ENCODE measurements at places on chromosomes 5 and 9. TPM values are rescaled to one million over a fixed set of nuclear protein-coding genes. Genes with fewer than 3 reads are reported as not detected.
A peak's percentile ranks its signal among the peaks of the same experiment; 100 is the strongest.

DNA sequence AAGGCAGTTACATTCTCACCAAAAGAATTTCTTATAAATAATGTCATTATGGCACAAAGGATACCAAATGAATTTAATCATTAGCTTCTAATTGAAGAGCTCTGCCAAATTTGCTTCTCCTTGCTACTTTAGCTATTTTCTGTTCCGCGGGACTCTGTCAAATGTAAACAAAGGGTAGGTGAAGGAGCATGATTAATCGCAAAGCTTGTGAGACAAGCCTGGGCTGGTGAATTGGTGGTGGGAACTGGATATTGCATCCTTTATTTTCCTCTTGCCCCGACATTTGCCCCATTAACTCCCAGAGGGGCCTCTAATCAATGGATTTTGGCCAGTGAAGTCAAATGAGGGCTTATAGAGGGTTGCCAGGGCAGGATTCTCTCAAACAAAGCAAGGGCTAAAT, 234.2 kb upstream of the RFX3 start:
- no peak for DNase-seq

DNA sequence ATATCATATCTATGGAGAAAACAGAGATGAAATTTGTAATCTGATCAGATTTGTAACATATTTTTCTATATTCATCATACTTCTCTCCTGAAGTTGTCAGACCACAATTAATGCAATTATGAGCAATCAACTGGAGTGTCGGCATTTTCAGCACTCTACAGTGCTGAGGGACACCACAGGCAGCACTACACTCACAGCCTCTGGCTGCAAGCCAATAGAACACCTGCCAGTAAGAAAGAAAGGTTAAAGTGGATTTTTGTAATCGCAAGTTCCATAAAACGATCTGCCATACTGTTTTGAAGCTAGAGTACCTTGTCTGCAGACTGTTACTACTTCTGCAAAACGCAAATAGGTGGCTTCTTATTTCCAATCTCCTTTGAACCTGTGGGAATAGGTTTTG, 147.6 kb downstream of the ADAMTS6 start:
- no peak for DNase-seq

- no peak for DNase-seq
Observed at GRCh38 chr9:113215132-113215531, 5.9 kb downstream of the FKBP15 start.

DNA sequence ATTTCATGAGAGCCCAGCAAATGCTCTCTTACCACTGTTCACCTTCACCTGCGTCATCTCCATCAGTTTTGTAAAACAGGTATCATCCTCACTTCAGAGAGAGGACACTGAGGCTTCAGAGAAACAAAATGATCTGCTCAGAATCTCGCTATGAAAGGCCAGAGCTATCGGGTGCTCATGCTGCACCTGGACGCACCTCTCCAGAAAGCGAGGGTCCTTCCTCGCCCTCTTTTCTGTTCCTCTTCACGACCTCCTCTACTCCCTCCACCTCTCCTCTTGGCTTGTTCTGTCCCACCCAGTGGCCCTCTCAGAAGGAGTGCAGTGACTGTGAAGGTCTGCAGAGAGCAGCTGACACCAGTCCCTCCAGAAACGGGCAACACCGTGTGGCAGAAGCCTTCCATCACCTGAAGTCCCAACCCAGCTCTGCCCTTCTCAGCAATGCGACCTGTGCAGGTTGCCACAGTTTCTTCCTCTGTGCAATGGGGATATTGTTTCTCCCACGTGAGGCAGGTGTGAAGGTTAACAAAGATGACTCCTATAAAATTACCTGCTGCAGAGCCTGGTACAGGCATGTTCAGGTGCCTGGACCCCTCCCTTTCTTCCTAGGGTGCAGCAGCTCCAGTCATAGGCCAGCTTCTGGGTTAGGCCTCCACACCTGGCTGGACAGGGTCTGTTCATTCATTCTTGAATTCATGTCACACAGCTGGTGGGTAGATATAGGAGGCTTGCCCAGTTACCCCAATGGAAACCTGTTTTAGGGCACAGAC, 45.3 kb upstream of the ANGPTL2 start:
- no peak for DNase-seq

The SLIT3 gene
- total RNA-seq = 5.9 TPM

The HK3 gene
- total RNA-seq = 1.7 TPM

GRCh38 chr9:131348631-131349521, 45.0 kb upstream of the PRRC2B start:
- DNase-seq = no peak

GRCh38 chr5:8340739-8341344, 471.9 kb downstream of the MTRR start:
- DNase-seq = no peak

DNA sequence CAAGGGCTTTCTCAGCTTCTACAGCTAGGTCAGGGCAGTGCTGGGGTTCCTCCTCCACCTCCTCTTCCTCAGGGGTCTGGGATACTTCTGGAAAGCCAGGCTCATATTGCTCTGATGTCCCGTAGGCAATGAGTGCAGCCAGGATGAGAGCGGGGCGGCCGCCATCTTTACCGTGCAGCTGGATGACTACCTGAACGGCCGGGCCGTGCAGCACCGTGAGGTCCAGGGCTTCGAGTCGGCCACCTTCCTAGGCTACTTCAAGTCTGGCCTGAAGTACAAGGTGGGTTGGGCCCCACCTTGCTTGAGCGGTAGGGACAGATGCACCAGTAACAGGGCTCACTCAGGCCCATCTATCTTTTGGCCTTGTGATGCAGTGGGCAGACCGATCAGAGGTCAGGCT, 34.8 kb downstream of the GSN start:
- peak; percentile 22 for DNase-seq

GRCh38 chr5:87653242-87653641, 240.5 kb upstream of the CCNH start:
- no peak for DNase-seq

DNA sequence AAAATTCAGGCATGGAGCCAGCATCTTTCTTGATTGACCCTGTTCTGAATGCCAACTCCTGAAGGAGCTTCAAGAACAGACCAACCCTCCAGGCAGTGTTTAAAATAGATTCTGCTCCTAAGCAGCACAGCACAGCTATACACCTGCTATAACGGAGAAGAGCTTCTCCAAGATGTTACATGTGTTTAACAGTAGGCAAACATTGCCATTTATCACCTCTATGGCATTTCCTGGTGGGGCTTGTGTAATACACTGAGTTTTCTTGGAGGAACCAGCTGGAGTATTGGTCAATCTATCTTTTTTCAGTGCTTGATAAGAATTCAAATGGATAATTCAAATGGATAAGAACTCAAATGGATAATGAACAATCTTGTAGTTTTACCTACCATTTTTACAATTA, 615.1 kb downstream of the CDH12 start:
- no peak for DNase-seq

- no peak for DNase-seq
Observed at GRCh38 chr9:115261656-115262081, 143.7 kb upstream of the TNC start.

The CMYA5 gene
- total RNA-seq = 1,174 TPM

DNA sequence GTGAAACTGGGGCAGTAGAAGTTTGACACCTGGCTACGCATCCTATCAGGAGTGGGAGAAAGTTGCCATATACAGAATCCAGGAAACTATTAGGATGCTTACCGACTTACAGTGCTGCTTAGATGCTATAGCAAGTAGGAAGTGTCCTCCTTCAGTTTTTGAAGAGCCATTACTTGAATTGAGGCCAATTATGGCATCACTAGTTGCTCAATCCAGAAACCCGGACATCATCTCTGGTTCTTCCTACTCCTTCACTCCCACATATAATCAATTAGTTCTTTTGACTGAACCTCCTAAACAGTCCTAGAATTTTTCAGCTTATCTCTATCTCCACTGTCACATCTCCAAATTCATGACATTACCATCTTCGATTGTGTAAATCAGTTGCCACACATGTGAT, 41.8 kb upstream of the UGCG start:
- DNase-seq = no peak

The PCDHGA2 gene
- total RNA-seq = 1.2 TPM

The PCDHB9 gene
- not detected for total RNA-seq

The PCDHB3 gene
- total RNA-seq = 0.69 TPM

The SOWAHA gene
- total RNA-seq = not detected

- DNase-seq = no peak
Observed at GRCh38 chr9:111118256-111118948, 80.1 kb upstream of the LPAR1 start.

DNA sequence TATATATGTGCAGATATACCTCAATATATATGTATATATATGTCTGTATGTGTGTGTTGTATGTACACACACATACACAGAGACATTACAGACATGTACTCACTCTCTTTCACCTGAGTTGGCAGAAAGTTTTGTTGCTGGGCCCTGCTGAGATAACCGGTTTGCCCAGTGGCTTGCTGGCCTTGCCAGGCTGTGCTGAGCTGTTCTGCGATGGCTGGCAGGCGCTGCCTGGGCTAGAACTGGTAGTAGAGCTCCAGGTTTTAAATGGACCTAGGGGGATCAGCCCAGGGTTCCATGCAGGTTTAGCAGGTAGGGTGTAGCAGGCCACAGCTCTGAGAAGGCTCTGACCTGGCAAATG, 394.3 kb downstream of the GADD45G start:
- DNase-seq = no peak

DNA sequence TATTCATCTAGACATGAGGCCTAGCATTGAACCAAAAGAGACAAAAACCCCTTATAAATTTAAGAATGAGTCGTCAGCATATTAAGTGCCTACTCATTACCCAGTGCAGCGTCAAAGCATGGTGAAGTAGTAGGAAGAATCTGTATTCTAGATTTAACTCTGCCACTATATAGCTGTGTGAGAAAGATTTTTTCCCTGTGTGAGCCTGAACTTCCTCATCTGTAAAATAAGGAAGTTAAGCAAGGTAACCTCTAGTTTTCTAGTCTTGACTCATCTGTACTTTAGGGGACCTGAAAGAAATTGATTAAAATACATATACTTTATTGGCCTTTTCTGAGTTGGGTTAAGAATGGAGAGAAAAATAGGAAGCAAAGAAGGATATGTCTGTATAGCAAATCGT, 82.1 kb upstream of the RUSC2 start:
- no peak for DNase-seq

DNA sequence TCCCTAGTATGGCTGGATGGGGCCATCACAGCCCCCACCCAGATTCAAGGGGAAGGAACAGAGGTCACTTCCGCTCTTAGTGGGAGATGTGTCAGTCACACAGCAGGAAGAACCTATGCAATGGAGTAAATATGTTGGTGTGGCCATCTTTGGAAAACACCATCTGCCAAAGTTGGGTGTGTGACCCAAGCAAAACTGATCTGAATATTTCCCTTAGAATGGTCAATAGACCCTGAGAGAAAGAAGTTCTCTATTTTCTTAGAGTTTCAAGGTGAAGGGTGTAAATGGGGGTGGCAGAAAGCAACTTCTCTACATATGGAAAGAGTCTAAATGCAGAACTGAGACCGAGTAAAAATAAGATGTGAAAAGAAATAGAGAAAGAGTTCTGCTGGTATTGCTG, 212.7 kb downstream of the ESM1 start:
- DNase-seq = no peak

DNA sequence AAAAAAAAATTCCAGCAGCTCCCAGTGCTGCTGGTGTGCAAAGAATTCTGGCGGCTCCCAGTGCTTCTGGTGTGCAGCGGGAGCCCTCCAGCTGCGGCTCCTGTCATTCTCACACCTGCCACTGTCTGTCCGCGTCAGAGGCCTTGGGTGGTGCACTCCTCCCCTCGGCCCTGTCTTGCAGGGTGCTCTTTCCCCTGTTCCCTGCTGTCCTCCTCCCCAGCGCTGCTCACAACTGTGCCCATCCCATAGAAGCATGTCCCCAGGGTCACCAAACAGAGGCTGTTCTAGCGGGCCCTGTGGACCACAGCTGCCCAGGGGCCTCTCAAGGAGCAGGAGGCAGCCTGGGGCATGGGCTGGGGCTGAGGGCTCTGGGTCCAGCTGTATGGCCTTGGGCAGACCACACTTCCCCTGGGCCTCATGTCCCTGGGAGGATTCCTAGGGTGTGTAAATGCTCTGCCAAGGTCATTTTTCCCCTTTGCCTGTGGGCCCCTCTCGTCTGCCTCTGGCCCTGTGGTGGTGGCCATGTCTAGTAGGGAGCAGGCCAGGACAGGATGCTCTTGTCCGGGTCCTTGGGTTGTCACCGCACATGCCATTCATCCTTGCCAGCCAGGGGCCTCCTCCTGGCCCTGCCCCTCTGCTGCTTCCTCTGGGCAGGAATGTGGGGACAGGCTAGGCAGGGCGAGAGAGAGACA, 68.2 kb downstream of the PHF2 start:
- peak; percentile 72 for DNase-seq

DNA sequence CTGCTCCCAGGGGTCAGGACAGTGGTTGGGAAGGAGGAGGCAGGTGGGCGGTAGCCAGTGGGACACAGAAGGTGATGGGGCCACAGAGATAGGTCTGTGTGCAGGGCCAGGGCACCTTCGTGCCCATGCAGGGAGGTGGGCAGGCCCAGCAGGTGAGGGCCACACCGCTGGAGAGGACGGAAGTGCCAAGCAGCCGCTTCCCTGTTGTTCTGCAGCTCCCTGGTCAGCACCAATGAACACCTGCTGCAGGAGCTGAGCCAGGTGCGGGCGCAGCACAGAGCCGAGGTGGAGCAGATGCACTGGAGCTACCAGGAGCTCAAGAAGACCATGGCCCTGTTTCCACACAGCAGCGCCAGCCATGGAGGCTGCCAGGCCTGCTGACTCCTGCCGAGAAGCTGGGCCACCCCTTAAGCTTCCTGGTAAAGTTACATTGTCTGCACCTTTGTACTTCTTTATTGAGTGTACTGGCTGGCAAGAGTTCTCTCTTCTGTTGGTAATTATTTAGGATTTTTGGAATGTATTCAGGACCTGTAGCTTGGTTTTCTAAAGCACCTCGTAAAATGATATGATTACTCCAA, 40.3 kb downstream of the TPPP start:
- peak; percentile 22 for DNase-seq

GRCh38 chr5:143705381-143705780, 106.6 kb upstream of the HMHB1 start:
- no peak for DNase-seq

DNA sequence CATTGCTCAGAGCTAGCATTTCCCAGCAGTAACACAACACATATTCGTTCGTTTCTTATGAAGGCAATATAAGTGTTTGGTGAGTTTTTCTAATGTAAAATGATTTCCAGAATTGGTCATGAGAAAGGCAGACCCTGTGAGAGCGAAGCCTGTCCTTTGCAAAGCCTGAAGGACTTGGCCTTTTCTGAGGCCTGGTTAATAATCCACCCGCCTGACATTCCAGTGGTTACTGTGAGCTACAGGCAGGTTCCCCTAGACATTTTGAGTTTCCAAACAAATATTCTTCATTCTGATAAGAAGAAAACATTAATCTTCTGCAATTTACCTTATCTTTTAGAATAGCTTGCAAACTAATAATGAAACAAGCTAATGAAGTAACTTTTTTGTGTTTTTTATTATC, 38.0 kb downstream of the ADAMTS16 start:
- no peak for DNase-seq

The STPG3 gene
- not detected for total RNA-seq

DNA sequence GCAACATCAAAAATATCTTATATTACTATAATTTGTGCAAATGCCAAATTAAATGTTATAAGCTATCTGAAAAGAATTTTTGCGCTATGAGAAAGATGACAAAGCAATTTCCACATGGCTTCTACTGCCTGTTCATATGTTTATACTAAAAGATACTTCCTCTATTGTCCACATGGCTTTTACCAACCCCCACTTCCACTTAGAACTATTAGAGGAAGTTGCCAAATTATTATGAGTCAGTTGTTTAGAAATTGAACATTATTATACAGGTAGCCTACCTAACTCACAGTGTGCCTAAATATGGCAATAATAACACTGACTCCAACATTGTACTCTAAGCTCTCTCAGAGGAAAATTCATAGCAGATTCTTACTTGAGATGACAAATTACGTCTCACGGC, 37.6 kb upstream of the SLC27A6 start:
- DNase-seq = no peak

The IRGM gene
- not detected for total RNA-seq

Measured in psoas muscle (tissue), 8 donors.